Psoas muscle (tissue), 8 donors: ENCODE measurements at places on chromosomes 11 and 22.
A peak's percentile ranks its signal among the peaks of the same experiment; 100 is the strongest.

GRCh38 chr11:118645066-118645715, 34.3 kb downstream of the TREH start:
- DNase-seq, result no peak

DNA sequence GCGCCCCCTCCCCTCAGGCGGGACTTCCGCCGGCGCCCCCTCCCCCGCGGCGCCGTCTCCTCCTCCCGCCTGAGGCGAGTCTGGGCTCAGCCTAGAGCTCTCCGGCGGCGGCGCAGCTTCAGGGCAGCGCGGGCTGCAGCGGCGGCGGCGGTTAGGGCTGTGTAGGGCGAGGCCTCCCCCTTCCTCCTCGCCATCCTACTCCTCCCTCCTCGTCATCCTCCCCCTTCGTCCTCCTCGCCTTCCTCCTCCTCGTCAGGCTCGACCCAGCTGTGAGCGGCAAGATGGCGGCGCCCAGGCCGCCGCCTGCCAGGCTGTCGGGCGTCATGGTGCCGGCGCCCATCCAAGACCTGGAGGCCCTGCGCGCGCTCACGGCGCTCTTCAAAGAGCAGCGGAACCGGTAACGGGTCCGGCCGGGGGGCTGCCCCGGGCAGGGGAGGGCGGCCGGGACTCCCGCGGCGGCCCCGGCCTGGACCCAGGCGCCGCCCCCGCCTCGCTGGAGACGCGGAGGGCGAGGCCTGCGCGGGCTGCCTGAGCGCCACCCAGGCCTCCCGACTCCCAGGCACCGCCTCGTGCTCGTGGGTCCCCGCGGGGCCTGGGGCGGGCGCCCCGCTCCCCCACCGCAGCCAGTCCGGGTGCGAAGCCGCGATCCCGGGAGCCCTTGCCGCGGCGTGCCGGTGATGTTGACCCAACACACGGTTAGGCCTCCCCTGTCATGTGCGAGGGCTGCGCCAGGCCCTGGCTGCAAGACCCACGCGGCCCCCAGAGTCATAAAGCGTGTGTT, at the start of gene ATXN10:
Gene ATXN10 (plus strand): TSS at position 52 of the 781 bp plus-strand sequence. CDS start 230 bp downstream, at position 282.
- DNase-seq, result peak; percentile 80

DNA sequence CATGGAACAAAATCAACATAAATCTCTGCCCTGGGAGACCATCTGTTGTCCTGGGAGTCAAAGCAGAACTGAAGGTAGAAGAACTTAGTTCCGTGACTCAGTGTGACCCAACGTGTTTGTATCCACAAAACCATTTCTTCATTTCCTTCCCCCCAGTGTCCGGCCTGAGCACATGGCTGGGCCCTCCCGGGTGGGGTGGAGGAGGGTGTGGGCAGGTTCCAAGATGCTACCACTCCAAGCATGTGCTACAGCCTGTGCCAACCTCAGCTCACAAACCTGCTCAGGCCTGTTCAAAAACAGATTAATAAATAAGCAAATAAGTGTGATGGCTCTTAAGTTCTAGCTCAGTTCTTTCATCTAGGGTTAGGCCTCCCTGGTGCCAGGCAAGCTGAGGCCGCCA, 55.3 kb downstream of the SHANK2 start:
- no peak for DNase-seq

DNA sequence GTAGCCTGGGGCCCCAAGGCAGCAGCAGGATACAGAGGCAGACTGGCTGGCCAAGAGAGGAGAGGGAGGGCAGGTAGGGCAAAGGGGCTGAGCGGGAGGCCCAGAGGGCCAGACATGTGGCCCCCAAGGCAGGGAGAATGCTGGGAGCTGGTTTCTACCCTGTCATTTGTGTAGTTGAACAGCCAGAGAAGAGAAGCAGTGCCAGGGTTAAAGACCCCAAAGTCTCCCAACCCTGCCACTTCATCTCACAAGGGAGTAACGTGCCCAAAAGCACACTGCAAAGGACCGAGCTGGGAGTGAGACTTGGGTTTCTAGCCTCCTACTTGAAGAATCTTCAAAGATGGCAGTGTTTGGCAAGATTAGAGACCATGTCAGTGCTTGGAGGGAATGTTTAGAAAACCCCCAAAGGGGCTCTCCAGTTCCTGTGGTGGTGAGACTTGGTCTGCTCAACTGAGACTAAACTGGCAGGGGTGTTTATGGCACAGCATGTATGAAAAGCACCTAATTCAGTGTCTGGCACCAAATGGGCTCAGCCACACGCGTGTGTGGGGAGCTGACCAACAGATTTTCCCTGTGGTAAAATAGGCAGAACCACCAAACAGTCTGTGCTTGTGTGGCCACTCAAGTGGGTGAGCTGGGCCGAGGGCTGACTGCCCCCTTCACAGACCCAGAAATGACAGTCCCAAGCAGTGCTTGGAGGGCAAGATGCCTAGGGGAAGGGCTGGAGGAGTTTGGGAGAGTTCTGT, 68.2 kb upstream of the CLTCL1 start:
- no peak for DNase-seq

DNA sequence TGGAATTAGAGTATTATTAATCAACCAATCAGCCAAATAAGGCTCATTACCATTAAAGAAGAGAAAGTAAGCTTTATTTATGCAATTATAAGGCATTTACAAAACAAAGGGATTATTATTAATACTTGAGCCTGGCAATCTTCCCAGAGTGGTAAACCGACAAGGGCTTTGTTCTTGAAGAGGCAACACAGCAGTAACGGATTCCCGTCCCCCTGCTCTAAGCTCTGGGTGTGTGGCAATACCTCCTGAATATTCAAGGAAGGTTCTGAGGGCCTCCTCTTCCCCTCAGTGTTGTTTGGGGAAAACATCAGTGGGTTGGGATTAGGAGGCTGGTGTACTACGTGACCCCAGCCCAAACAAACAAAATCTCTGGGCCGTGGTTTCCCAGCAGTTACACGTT, 176.5 kb downstream of the TENM4 start:
- DNase-seq, result no peak
